ENCODE measurements at places on chromosomes 13 and 19.

- DNase-seq = no peak
Observed at GRCh38 chr19:50906217-50906616, 5.0 kb downstream of the KLK4 start.

- no peak for DNase-seq
Observed at GRCh38 chr19:2291185-2291751, 9.3 kb upstream of the PEAK3 start.

DNA sequence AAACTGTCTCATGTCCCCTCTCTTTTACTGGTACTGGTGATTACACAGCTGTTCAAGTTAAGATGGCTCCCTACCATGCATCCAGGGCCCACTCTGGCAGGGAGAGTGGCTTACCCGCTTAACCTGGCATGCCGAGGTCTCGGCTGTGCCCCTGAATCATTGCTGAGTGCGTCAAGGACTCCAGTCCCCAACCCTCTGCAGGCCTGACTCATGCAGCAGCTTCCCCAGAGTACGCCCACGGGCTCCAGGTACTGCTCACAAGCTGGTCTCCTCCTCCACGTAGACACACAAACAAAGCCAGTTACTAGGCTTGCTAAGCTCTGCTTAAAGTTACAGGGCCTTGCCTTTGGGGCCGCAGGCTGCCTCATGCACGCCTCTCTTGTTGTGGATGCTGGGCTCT is 447.4 kb downstream of the COG6 start:
- DNase-seq = no peak

GRCh38 chr13:59299584-59299983 is 864.1 kb downstream of the DIAPH3 start:
- DNase-seq = no peak

- DNase-seq = no peak
Observed at GRCh38 chr19:7575434-7576040, 20.1 kb upstream of the CAMSAP3 start.

- no peak for DNase-seq
Observed at GRCh38 chr19:56091751-56092546, 29.1 kb downstream of the ZNF787 start.

DNA sequence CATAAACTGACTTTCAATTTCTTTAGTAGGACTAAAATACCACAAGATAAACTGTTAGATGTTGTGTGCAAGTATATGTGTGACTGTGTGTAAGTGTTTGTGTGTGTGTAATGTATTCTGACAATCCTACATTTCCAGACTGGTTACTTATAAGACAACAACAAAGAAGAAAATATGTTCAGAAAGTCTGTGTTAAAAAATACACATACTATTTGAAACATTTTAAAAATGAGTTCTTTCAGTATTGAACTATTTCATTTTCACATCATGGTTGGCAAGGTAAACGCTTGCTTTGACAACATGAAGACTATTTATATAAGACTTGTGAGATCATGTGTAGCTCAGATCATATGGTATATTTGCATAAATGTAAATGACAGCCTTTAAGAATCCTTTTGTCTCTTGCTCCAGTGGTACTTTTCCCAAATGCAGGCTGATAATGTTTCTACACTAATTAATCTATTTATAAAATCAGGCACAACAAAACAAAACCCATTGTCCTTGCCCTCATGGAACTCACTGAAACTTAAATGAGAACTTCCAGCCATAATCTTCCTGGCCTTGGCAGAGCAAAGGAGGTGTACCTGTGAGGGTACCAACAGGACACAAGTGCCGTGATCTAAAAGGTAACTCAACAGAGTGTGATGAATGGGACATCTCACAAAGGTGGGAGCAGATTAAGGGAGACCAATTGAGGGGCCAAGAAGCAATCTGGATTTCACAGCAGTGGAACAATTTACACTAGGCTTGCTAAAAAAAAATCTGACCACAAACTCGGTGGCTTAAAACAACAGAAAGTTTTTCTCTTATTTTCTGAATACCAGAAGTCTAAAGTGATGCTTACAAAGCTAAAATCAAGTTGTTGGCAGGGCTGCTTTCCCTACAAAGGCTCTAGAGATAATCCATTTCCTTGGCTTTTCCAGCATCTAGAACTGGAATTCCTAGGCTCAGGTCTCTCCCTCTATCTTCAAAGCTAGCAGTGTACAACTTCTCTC is 349.0 kb downstream of the TBC1D4 start:
- no peak for DNase-seq

- DNase-seq = no peak
Observed at GRCh38 chr13:25844559-25845434, 207.0 kb downstream of the SHISA2 start.

DNA sequence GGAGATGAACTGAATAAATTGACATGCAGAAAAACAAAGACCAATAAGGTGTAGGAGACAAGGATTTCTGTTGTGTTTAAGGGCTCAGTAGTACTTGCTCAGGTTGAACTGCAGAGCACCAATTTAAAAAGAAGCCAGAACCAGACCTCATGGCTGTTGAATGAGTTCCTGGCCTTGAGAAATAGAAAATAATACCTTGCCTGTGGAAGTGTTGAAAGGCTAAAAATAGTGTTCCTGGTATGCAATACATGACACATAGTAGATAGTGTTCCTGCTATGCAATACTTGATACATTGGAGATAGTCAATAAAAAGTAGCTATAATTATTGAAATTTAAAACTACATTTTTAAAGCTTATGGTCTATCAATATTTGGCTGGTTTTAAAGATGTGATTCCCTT is 595.8 kb downstream of the PCDH9 start:
- no peak for DNase-seq

GRCh38 chr19:1055028-1055425 is 11.9 kb upstream of the ARHGAP45 start:
- no peak for DNase-seq

DNA sequence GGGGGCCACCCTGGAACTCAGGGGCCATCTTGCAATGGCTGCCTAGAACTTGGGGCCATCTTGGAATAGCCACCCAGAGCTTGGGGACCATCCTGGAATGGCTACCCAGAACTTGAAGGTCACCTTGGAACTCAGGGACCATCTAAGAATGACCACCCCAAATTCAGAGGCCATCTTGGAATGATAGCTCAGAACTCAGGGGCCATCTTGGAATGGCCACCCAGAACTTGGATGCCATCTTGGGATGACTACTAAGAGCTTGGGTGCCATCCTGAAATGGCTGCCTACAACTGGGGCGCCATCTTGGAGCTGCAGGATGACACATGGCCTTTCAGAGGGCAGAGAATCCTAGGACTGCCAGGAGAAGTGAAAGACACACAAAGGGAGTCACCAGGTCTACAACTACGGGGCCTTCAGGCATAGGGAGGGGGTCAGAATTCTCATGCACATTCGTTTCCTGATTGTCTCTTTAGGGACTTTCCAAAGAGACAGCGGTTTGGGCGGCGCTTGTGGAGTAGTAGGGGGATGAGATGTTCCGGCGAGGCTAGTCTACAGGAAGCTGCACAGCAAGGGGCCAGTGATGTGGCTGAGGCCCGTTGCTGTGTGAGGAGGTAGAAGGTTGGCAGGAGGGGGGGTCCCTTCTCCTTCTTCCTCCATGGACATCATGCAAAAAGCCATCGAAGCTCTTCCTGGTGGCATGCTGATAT is 125.0 kb downstream of the IER2 start:
- DNase-seq = no peak

DNA sequence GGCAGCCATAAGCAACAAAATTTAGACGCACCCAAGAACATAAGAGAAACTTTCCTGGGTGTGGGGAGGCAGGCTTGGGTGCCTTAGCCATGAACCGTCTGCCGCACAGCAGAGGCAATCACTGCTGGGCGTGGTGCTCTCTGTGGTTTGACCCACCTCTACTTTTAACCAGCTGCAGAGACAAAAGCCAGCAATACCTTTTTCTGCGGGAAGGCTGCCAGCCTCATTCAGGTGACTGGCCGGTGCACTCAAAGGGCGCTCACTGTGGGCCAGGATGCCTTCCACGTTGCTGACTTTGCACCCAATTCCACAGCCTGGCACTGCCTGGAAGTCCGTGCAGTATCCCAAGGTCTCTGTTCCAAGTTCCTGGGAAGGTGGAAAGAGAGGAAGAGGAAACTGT is 69.1 kb downstream of the ATP7B start:
- no peak for DNase-seq

GRCh38 chr13:50701469-50701868 is 142.0 kb downstream of the DLEU7 start:
- no peak for DNase-seq

DNA sequence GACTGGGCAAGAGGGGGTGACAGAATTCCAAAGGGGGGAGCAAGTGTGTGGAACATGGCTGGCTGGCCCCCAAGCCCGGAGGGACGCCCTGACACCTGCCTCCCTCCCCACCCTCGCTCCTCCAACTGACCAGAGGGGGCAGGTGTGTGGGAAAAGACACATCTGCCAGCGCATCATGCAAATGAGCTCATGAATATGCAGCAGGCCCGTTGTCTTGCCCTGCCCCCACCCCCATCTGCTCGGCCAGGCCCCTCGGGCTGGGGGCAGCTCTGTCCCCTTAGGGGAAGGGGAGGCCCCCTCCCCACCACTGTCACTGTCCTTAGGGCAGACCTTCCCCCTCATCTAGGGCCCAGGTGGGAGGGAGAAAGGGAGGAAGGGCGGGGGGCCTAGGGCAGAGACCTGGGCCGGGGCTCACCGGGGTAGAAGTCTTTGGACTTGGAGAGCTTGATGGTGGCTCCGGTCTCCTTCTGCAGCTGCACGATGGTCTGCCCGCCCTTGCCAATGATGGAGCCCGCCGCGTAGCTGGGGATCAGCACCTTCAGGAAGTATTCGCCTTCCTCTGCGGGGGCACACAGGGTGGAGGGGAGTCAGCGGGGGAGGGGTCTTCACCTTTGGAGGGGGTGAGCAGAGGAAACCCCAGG is 12.9 kb downstream of the NOVA2 start:
- no peak for DNase-seq

GRCh38 chr13:45120967-45121831 is 889 bp downstream of the GTF2F2 start:
- DNase-seq = peak; percentile 28

- DNase-seq = no peak
Observed at GRCh38 chr13:52695856-52696255, 43.2 kb downstream of the SUGT1 start.

GRCh38 chr19:48661711-48662090 is 11.1 kb downstream of the NTN5 start:
- DNase-seq = no peak

DNA sequence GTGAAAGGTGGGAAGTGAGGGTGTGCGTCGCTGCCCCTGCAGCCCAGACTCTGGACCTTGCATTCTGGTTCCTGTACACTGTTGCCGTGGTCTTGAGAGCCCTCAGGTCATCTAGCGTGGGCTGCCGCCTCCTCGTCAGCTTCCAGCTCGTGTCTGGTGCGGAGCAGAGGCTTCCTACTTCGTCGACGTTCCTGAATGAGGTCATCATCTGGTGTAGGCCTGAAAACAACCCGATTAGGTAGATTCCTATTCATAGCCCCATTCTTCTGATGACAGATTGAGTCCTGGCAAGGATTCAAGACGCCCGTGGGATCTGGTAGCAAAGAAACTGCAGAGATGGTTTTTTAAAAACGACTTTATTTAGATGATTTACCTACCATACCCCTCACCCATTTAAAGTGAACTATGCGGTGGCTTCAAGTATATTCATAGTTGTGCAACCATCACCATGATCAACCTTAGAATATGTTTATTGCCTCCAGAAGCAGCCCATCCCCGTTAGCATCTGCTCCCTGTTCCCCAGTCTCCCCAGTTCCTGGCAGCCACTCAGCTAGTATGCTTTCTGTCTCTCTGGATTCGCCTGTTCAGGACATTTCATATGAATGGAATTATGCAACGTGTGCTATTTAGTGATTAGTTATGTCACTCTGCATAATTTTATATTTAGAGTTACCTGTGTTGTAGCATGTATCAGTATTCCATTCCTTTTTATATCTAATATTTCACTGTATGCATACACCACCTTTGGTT is 13.8 kb downstream of the NAXD start:
- no peak for DNase-seq

DNA sequence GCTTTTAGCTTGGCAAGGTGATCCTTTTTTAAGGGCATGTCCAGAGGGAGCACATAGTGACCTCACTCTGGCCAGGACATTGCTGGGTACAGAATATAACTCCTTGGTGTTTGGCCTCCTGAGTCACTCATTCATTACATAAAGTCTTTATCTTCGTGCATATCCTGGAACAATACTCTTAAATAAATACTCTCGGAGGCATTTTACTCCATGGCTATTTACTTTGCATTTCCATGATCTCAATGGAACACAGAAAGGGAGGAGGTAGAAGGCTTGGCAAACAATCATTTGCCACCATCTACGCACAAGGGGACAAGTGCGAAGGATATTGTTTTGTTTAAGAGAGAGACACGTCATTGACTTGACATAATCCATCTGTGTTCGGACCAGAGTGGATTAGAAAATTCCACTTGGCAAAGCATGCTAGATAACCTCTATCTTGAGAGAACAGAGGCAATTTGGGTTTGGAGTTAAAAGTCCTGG is 210.0 kb downstream of the IRS2 start:
- DNase-seq = no peak

DNA sequence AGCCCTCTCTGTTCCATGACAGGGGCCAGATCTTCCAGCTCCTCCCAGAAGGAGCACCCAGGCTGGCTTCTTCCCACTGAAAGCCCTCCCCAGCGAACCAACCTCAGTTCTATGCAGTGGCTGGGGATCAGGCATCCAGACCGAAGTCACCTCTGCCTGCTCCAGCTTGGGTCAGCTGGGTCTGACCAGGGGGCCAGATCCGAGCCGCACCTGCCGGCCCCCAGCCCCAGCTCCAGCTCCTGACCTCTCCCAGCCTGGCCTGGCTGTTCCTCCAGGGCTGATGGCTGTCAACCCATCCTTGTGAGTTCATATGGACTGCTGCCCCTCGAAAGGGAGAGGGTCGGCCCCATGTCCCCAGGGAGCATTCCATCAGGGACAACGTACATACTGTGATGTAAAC is 8.0 kb downstream of the TSSK6 start:
- no peak for DNase-seq

- no peak for DNase-seq
Observed at GRCh38 chr13:44739120-44739519, 163.0 kb upstream of the TSC22D1 start.

DNA sequence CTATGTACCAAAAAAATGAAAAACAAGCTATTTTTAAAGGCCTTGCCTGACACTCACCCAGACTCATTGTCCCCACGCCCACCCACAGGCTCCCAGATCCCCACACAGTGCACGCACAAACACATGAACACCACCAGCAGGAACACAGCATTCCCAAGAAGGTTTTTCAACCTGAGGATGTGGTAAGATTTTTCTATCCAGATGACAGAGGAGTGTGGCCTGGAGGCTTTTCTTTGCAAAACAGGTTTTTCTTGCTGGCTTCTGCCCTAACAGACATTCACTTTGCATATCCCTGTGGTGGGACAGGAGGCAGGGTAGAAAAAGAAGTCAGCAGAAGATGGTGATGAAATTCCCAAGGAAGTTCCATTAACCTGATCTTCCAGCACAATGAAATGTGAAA is 97.8 kb downstream of the KLF12 start:
- DNase-seq = no peak

DNA sequence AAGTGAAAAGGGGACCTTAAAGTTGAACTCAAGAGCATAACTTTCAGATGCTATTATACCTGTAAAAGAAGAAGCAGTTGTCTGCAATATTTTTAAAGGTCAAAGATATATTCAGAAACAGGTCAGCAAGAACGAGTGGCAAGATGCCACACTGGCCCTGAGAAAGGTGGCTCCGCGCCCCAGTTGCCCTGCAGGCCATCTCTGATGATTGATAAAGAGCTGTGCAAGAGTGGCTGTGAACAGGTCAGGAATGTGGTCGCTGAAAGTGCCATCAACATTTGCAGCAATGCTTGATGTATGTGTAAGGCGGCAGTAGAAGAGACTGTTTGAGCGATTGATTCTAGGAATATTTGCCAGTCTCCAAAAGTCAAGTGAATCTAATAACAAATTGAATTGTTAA is 664.2 kb upstream of the SLC10A2 start:
- DNase-seq = no peak

- no peak for DNase-seq
Observed at GRCh38 chr19:46692918-46693722, 23.8 kb downstream of the PRKD2 start.
